SJSA1 (cell line): ENCODE measurements at places on chromosomes 13 and 19. TPM values are rescaled to one million over a fixed set of nuclear protein-coding genes. Genes with fewer than 3 reads are reported as not detected.
A peak's percentile ranks its signal among the peaks of the same experiment; 100 is the strongest.

DNA sequence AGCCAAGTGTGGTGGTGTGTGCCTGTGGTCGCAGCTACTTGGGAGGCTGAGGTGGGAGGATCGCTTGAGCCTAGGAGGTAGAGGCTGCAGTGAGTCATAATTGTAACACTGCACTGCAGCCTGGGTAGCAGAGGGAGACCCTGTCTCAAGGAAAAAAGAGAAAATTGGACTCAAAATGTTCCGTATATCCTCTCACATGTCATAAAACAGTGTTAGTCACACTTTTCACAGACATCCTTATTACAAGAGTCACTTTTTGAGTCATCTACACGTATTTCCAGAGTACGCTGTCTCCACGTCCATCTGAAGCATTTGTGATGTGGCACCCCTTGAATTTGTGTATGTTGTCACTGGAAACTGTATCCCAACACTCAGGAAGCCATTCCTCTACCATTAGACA is 133.0 kb downstream of the SIPA1L3 start:
- peak; percentile 57 for DNase-seq

DNA sequence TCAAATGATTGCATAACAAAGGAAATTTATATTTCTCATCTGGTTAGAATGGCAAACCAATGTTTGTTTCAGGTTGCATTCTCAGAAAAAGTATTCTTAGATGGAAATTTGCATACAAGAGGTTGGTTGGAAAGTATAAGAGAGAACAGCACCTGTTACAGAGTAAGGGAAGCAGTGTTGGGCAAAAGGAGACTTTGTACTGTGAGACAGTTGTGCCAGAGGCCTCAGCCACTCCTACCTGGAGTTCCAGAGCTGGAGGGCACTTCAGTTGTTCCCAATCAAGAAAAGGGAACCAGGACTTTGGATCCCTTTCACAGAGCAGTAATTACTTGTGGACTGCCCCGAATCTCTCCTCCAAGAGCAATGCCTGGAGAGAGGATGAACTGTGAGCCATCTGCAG is 81.8 kb downstream of the SPRY2 start:
- DNase-seq = no peak

DNA sequence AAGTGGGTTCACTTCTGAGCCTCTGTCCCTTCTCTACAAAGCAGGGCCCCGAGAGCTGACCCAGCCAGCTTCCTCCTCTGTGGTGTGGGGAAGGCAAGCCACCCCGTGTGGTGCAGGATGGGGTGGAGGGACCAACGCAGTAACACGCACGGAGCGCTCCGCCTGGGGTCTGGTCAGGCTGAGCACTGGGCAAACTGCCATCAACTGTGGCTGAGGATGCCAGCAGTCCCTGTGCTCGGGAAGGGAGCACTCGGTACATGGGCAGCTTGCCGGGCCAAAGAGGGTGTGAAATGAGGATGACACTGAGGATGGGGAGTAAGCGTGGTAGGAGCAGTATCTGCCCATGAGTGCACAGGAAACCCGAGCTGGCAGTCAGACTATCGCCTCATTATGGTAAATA is 7.6 kb upstream of the GMIP start:
- DNase-seq = no peak

DNA sequence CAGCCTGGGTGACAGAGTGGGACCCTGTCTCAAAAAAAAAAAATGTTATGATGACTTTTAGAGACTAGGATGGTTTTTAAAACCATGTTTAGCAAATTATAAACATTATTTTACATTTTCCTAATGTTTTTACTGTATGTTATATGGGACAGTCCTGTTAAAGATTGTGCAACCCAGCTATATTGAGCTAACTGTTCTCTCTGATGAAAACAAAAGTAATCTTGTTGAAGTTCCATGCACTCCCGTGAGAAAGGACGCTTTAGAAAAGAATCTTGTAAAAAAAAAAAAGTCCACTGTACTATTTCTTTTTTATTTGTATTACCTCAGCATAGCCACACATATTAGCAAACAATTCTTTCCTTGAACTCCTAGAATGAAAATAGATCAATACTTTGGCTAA is 451.2 kb downstream of the DCT start:
- DNase-seq = no peak

DNA sequence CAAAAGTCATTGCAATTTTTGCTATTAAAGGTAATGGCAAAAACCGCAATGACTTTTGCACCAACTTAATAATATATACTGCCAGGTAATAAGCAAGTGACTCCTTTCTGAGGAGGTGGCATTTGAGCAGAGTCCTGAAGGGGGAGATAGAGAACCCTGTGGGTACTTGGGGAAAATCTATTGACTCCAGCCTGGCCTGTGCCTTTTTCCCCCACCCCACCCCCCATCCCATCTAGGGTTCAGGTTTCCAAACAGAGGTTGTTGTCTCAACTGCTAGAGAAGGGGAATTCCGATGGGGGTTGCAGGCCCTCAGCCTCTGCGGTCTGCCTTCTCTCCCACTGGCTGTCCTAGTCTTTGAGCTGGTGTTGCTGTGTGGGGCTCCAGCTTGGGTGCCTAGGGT is 11.5 kb downstream of the S1PR2 start:
- peak; percentile 59 for DNase-seq

DNA sequence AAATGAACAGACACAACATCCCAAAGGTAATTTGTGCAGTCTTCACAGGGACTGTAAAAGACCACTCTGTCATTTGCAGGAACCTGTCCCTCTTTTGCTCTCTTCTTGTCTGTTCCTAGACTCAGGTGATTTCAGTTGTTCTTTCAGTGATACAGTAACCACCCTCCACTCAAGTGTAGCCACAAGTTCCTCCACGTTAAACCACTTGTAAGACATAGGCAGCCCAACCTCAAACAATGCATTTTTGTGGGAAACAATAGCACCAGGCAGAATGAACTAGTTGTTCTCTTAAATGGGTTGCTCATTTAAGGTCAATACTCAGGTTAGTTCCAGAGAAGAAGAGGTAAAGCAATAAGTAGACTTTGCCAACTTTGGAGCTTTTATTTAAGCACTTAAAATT is 359.4 kb downstream of the MZT1 start:
- no peak for DNase-seq

The ICAM1 gene
- total RNA-seq = 11.9 and 17.2 TPM in 2 replicates

The IGFL1 gene
- not detected in 2 replicates for total RNA-seq

The ADAMTSL5 gene
- total RNA-seq = 2.6 and 4.0 TPM in 2 replicates
